Effector memory CD4-positive, alpha-beta T cell (primary cell): ENCODE measurements at places on chromosomes 11 and 22.
A peak's percentile ranks its signal among the peaks of the same experiment; 100 is the strongest.

DNA sequence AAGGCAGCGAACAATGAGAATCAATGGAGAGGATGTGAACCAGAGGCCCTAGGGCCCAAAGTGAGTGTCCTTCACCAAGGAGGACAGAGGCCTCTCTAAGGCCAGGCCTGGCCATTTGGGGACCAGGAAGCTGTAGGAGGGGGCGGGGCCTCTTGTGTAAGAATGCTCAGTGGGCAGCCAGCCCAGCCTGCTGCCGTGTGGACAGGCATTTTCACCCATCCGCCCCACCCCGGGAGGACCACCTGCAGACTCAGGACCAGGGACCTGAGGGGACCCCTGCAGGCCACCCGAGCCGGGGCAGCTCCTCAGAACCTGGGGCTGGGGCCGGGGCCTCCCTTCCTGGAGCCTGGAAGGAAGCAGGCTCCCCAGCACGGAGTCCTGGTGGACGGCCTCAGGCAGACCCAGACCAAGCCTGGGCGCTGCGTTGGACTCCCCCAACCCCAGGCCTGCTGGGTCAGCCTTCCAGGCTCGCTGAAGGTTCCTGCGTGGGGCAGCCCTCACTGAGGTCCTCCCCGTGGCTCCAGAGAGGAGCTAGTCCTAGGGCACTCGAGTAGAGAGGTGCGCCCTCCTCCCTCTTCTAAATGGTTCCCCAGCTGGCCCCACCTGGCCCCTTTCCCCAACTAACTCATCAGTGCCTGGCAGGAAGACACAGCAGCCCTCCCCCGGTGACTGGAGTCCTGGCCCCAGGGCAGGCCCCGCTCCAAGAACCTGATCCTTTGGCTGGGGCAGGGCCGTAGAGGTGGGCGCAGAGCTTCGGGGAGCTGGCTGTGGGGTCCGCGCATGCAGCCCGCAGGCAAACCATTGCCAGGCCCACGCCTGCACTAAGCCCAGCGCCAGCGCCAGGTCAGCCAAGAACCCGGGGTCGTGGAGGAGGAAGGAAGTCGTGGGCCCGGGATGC lies 1.5 kb upstream of the TRABD start:
- no peak for DNase-seq

- peak; percentile 50 for DNase-seq
Observed at GRCh38 chr11:4072668-4073285, 21.8 kb upstream of the RRM1 start.

GRCh38 chr11:57358543-57358961 lies 20.4 kb downstream of the P2RX3 start:
- DNase-seq: no peak

GRCh38 chr11:40921246-40921645 lies 538.2 kb downstream of the LRRC4C start:
- no peak for DNase-seq

- no peak for DNase-seq
Observed at GRCh38 chr11:130202009-130202817, 42.6 kb downstream of the ST14 start.

DNA sequence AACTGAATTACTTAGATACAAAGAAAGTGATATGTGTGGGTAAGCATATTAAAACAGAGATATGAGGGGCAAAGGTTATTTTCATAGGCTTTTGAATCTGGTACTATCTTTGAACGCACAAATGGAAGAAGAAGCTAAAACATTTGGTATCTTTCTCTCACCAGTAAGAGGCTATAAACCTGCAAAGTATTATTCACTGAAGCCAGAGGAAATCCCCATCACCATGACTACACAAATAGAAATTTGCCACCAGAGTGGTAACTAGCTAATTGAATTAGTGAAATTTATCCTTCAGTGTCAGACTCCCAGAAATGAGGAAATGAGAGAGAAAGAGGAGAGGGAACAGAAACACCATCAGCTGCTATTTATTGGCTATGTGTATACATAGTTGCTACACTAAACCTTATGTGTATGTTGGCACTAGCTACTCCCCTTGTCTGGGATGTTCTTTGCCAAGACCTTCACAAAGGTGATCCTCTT lies 503.4 kb downstream of the DLG2 start:
- no peak for DNase-seq

DNA sequence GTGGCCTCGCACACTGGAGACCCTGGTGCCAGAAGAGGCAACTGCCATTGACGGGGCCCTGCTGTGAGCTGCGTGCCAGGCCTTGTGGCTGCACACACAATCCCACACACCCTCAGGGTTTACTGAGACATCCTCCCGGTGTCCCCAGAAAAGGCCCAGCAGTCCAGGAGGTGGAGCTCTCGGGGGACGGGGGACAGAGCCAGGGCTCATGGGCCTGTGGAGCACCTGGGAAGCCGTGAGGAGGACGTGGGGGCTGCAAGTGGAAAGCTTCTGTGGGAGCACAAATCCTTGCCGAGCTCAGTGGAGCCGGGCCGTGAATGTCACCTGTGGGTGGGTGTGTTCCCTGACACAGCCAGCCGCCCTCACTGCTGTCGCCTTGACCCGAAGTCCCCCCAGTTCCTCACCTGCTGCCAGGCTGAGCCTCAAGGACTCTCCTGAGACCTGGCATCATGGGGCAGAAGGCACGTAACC lies 609.7 kb downstream of the TBC1D22A start:
- DNase-seq: no peak
